ENCODE measurements at places on chromosomes 5 and 9.

DNA sequence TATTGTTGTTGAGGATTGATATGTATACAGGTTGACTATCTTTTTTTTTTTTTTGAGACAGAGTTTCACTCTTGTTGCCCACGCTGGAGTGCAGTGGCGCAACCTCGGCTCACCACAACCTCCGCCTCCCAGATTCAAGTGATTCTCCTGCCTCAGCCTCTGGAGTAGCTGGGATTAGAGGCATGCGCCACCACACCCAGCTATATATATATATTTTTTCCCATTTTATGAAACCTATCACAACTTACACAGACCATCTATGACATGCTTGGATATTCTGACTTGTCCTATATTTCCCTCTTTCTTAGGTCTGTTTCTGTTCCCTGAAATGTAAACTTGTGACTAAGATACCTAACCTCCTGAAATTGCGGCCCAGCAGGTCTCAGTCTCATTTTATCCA is 5.0 kb downstream of the CD14 start:
- DNase-seq: no peak
- no peak overlapping the region for H3K4me3 ChIP-seq
- H3K27me3 ChIP-seq: peaks cover 30% of the 10 kb centered on the region
- peaks cover 18% of the 10 kb centered on the region for H3K4me1 ChIP-seq

GRCh38 chr5:135442431-135443160 is 4.6 kb downstream of the DCANP1 start:
- no peaks in the 10 kb centered on the region for H3K36me3 ChIP-seq
- peaks cover 13% of the 10 kb centered on the region for H3K27me3 ChIP-seq
- peak; percentile 3 for DNase-seq

DNA sequence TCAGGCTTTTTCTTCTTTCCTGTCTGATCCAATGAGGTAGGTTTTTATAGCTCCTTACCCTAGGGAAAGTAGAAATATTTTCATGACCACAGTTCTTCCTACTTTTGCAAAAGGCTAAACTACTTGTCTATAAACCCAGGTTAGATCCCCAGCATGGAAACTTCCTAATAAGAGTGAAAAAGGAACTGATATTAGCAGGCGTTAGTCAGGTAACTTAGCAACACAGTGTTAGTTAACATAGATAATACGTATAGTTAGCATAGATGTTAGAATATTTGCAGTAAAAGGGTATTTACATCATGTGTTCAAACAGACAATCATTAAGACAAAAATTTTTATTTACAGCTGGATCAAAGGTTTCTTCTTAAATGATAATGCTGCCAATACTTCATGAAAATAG is 162.9 kb upstream of the DAB2 start:
- no peak overlapping the region for H3K4me3 ChIP-seq
- no peak for DNase-seq
- peaks cover 34% of the 10 kb centered on the region for H3K27me3 ChIP-seq
- no peak overlapping the region for H3K27ac ChIP-seq
- no peaks in the 10 kb centered on the region for H3K4me1 ChIP-seq

DNA sequence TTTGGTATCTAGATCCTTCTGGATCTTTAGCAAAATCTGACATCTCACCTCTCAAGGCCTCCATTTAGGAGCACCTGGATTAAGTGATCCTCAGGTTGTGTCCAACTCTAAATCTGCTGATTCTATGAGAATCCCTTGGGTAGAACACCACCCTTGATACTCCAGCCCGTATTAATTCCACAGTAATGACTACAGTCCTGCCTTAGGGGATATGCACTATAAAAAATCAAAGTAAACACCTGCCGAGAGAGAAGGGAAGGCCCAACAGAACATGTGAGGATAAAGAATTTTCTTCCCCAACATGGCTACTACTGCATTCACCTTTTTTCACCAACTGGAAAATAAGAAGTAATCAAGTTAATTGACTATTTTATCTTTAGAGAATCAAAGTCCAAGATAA is 27.6 kb downstream of the DAP start:
- DNase-seq: no peak
- H3K4me1 ChIP-seq: no peaks in the 10 kb centered on the region
- peaks cover 27% of the 10 kb centered on the region for H3K36me3 ChIP-seq
- no peaks in the 10 kb centered on the region for H3K27me3 ChIP-seq
- no peak overlapping the region for H3K4me3 ChIP-seq

DNA sequence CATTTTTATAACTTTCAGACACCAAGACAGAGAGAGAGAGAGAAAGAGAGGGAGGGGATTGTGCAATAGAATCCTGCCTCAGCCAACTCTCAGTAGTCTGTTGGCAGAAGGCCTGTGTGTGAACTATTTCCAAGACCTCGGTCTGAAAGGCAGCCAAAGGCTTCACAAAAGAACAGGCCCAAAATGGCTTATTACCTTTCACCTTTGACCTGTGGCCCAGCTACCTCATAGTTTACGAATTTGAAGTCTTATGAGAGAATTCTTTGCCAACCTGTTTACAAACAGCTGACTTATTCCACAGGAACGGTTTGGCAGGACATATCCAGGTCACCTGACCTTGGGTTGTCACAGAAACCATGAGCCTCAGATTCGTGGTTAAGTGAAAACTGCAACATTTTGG is 48.6 kb downstream of the NR2F1-AS1 start:
- no peaks in the 10 kb centered on the region for H3K4me1 ChIP-seq
- H3K4me3 ChIP-seq: no peak overlapping the region
- DNase-seq: no peak
- no peaks in the 10 kb centered on the region for H3K36me3 ChIP-seq

DNA sequence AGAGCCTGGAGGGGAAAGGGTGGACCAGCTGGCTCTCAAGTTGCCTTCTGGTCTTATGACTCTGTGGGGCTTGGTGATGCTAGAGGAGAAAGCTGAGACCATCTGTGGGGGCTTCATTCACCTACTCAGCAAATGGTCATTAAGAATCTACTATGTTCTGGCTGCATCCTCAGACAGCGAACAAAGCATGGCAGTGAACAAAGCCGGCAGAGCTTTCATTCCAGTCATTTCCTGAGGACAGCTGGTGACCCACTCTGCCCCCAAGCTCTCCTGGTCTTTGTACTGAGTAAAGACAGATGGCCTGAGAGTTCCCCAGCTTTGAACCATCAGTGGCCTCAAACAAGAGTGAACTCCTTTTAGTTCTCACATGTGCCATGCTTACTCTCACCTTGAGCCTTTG is 48.0 kb downstream of the FGF1 start:
- no peak overlapping the region for H3K4me3 ChIP-seq
- H3K4me1 ChIP-seq: no peaks in the 10 kb centered on the region
- no peak for DNase-seq
- peaks cover 22% of the 10 kb centered on the region for H3K27me3 ChIP-seq
- no peak overlapping the region for H3K27ac ChIP-seq

DNA sequence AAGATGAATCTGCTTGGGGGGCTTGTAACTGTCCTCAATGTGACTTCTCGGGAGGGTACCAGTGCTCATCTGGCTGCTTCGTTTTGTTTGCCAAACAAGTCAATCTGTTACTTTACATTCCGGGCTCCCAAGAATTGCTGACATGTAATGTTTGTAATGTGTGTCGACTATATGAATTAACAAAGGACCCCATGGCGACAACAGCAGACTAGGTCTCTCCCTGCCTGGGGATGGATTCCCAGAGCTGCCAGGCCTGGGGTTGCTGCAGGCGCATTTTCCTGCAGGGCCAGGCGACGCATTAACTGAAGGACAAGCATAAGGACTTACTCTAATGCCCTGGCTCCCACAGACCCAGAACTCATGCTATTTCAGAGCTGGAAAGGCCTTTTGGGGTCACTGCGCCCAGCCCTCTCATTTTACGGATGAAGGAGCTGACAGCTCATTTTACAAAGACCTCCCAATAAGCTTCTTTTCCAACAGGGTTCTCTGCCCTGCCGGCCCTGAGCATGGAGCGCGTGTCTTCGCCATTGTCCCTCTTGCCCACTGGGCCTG is 214.8 kb downstream of the TTLL11 start:
- no peak for DNase-seq
- no peaks in the 10 kb centered on the region for H3K36me3 ChIP-seq
- H3K4me3 ChIP-seq: no peak overlapping the region
- H3K4me1 ChIP-seq: no peaks in the 10 kb centered on the region
- no peaks in the 10 kb centered on the region for H3K27me3 ChIP-seq

DNA sequence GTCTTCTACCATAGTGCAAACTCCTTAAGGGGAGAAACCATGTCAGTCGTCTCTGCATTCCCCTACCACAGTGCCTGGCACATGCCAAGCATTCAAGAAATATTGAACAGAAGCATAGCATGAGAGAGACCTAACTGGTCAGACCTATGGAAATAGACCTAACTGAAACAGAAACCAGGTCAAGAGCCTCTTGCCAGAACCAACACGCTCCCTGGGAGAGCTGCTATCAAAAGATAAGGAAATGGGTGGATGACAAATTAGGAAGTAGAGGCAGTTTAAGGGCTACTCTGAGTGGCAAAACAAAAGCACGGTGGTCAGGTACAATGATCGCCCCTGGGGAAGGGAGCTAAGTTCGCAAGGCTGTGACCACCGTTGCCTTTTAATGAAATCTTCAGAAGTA is 66.0 kb upstream of the SMIM15 start:
- H3K36me3 ChIP-seq: no peaks in the 10 kb centered on the region
- H3K4me1 ChIP-seq: no peaks in the 10 kb centered on the region
- H3K4me3 ChIP-seq: no peak overlapping the region
- DNase-seq: no peak

- H3K4me3 ChIP-seq: no peak overlapping the region
- no peak overlapping the region for H3K27ac ChIP-seq
- no peaks in the 10 kb centered on the region for H3K4me1 ChIP-seq
- no peaks in the 10 kb centered on the region for H3K36me3 ChIP-seq
- peaks cover 7% of the 10 kb centered on the region for H3K27me3 ChIP-seq
- no peak for DNase-seq
Observed at GRCh38 chr9:96604004-96604319, 15.7 kb downstream of the CDC14B start.

DNA sequence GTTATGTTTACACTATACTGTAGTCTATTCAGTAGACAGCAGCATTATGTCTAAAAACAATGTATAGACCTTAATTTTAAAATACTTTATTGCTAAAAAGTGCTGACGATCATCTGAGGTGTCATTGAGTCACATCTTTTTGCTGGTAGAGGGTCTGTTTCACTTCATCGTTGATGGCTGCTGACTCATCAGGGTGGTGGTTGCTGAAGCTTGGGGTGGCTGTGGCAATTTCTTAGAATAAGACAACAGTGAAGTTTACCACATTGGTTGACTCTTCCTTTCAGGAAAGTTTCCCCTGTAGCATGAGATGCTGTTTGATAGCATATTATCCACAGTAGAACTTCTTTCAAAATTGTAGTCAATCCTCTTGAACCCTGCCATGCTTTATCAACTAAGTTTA is 150.3 kb downstream of the FBXL7 start:
- no peak overlapping the region for H3K27ac ChIP-seq
- no peak for DNase-seq
- no peaks in the 10 kb centered on the region for H3K4me1 ChIP-seq

DNA sequence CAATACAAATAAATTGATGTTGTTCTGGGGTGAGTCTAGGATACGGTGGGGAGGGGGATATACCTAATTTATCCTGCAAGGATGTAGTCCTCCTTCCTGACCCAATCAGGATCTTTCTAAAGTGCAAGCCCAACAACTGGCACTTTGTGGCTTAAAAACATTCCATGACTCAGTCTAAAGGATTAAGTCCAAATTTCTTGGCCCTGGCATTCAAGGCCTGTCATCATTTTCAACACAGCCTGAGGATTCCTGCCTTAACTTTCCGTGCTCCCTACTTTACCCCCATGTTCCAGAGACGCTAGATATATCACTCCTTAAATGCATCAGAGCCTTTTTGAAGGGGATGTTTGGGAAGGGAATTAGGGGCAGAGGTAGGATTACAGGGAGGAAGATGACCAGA is 1.0 kb downstream of the FAM221B start:
- no peaks in the 10 kb centered on the region for H3K36me3 ChIP-seq
- peak overlapping the region; percentile 31 for H3K4me3 ChIP-seq
- H3K4me1 ChIP-seq: peaks cover 23% of the 10 kb centered on the region
- peaks cover 9% of the 10 kb centered on the region for H3K27me3 ChIP-seq

- no peaks in the 10 kb centered on the region for H3K36me3 ChIP-seq
- no peak overlapping the region for H3K27ac ChIP-seq
- no peaks in the 10 kb centered on the region for H3K4me1 ChIP-seq
- no peaks in the 10 kb centered on the region for H3K27me3 ChIP-seq
Observed at GRCh38 chr9:13974891-13975290, 339.1 kb downstream of the NFIB start.

- peaks cover 29% of the 10 kb centered on the region for H3K27me3 ChIP-seq
- H3K4me1 ChIP-seq: peaks cover 4% of the 10 kb centered on the region
- DNase-seq: no peak
- no peak overlapping the region for H3K4me3 ChIP-seq
- H3K36me3 ChIP-seq: no peaks in the 10 kb centered on the region
Observed at GRCh38 chr9:107462691-107463090, 26.9 kb downstream of the KLF4 start.
